ENCODE measurements at places on chromosomes 2 and 18. TPM values are rescaled to one million over a fixed set of nuclear protein-coding genes. Genes with fewer than 3 reads are reported as not detected.

GRCh38 chr18:4455113-4455811 is at the start of gene DLGAP1:
DLGAP1 (minus strand) TSS chr18:4455307.
- DNase-seq: peak; percentile 71

- DNase-seq: no peak
These were observed 113.8 kb upstream of the UXS1 start for GRCh38 chr2:106307860-106308259.

Gene PPP1R1C
- 2.3 TPM for polyA plus RNA-seq

- no peak for DNase-seq
These were observed 715.8 kb upstream of the ID2 start for GRCh38 chr2:7966032-7966431.

Gene LBH
- 108 TPM for polyA plus RNA-seq

GRCh38 chr18:47050468-47050867 is 15.0 kb upstream of the ELOA2 start:
- DNase-seq: peak; percentile 25

Gene IDH1
- 84.5 TPM for polyA plus RNA-seq

Gene RGPD6
- polyA plus RNA-seq: 39.1 TPM

Gene SULT1C2
- 43.6 TPM for polyA plus RNA-seq

DNA sequence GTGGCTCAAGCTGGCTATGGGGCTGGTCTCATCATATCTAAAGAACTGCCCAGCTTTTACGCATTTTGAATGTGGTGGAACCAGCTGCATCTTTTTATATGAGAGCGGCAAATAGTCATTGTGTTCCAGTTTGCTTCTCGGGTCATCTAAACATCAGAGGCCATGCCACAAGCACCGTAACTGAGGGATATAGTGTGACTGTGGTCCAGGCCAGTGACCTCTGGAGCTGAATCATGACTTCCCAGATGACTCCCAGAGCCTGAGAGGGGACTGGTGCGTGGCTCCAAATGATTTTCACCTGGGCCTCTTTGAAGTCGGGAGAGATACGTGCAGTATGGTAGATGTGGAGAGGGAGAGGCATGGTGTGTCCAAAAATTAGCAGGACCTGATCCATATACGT is 271.0 kb downstream of the NEDD4L start:
- DNase-seq: no peak

DNA sequence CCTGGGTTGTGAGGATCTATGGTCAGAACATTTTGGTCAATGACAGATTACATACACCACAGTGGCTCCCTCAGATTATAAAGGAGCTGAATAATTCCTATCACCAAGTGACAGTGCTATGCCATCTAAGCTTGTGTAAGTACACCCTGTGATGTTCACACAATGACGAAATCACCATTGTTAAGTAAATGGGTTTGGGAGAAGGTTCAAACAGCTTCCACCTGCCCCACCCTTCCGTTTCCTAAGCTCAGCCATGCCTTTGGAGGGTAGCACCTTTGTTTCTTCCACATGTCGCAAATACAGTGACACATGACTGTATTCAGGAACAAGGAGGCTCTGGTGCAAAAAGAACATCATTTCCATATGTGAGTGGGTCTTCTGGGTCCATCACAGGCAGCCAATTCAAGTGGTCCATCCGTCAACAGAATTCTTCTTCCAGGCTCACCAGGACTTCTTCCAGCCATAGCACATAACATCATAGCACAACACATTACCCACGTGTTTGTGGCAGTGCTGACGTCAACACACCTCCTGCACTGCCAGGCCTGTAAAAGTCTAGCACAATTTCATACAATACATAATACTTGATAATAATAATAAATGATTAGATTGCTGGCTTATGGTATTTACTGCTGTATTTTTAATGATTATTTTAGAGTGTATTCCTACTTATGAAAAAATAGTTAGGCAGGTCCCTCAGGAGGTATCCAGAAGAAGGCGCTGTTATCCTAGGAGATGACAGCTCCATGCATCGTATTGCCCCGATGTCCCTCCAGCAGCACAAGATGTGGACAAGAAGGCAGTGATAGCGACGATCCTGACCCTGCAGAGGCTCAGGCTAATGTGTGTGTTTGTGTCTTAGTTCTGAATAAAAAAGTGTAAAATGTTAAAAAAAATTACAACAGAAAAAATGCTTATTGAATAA is 264.8 kb downstream of the ANAPC1 start:
- no peak for DNase-seq

DNA sequence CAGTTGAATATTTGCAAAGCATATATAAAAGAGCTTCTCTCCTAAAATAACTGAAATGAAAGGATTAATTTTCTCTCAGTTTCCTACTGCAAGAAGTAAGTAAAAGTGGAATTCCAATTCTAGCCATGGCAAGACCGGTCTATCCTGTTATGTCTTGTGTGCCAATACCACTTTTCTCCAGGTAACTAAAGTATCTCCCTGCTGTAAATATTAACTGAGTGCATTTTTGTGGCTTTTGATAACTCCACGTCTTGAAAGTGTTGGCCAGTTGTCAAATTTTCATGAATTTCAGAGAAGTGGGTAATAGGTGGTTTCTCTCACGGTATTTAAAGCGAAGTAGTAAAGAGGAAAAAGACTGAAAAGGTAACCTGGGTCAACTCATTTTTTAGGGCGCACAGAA is 225.9 kb downstream of the NEDD4L start:
- no peak for DNase-seq

GRCh38 chr18:8765783-8766463 is 60.6 kb downstream of the MTCL1 start:
- no peak for DNase-seq

Gene ALK
- polyA plus RNA-seq: 0.17 TPM

DNA sequence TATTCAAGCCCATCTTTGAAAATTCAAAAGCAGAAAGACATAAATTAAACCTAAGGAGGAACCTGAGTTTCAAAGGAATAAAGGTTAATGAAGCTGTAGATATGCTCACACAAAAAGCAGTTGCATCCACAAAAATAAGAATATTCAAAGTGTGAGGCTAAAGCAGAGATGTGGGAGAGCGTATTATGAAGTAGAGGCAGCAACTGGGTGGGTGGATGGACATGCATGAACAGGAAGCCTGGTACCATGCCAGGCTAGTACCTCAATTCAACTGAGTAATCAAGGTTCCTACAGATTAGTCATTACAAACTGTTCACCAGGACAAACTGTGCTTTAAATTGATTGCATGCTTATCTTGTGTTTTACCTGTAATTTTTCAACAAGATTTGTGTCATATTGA is 330.0 kb upstream of the PKDCC start:
- no peak for DNase-seq

GRCh38 chr18:55123361-55123760 is 164.1 kb upstream of the CCDC68 start:
- DNase-seq: no peak

DNA sequence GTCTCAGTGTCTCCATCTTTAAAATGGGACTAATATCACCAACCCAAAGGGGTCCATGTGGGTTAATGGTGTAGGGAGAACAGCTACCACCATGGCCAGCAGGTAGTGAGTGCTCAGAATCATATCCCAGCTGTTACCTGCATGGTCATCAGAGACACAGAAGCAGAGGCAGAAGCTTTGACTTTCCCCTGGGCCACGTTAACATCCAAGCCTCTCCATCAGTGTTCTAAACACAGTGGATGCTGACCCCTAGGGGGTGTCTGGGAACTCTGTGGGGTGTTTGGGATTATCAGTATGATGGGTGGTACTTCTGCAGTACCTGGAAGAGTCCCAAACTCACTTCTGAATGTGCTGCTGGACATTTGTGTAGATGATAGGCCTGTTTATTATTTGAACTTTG is 93.6 kb downstream of the GYPC start:
- DNase-seq: no peak

All from renal cortex interstitium (tissue), 15 donors.